ENCODE measurements at places on chromosomes 5 and 9.

GRCh38 chr5:167576897-167577296 is 714.5 kb upstream of the WWC1 start:
- no peaks in the 10 kb centered on the region for H3K36me3 ChIP-seq
- DNase-seq = no peak
- H3K27me3 ChIP-seq = peaks cover 12% of the 10 kb centered on the region
- no peak overlapping the region for H3K27ac ChIP-seq

DNA sequence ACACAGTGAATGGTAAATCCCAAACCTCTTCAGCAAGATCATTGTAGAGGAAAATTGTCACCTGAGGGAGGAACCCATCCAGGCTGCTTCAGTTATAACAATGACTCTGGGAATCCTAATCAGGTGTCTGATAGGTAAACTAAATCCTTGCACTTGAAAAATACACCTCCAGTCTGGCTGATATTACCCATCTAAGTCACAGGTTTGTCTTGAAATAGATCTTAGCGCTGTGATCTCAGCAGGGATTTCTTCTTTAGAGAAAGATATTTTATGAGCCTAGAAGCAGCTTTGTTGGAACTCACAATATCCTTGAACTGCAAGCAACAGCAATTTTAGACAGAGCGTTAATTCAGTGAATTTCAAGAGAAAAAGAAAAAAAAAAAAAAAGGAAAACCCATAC is 149.7 kb downstream of the SGCD start:
- no peaks in the 10 kb centered on the region for H3K36me3 ChIP-seq
- H3K4me3 ChIP-seq = no peak overlapping the region
- peaks cover 8% of the 10 kb centered on the region for H3K27me3 ChIP-seq
- no peak for DNase-seq
- no peaks in the 10 kb centered on the region for H3K4me1 ChIP-seq
- H3K27ac ChIP-seq = no peak overlapping the region

DNA sequence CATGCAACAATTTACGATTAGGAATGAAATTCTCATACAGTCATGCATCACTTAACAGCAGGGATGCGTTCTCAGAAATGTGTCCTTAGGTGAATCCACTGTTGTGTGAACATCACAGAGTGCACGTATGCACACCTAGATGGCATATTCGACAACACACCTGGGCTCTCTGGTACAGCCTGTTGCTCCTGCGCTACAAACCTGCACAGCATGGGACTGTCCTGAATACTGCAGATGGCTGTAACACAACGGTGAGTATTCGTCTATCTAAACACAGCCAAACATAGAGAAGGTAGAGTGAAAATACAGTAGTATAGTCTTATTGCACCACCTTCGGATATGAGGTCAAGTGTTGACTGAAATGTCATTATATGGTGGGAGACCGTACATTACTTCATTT is 44.0 kb upstream of the LCP2 start:
- no peak for DNase-seq
- peaks cover 7% of the 10 kb centered on the region for H3K27me3 ChIP-seq
- H3K36me3 ChIP-seq = no peaks in the 10 kb centered on the region
- no peak overlapping the region for H3K4me3 ChIP-seq
- no peak overlapping the region for H3K27ac ChIP-seq

GRCh38 chr5:65076251-65076869 is 307.6 kb downstream of the CWC27 start:
- peaks cover 19% of the 10 kb centered on the region for H3K4me1 ChIP-seq
- H3K27me3 ChIP-seq = peaks cover 16% of the 10 kb centered on the region
- H3K36me3 ChIP-seq = no peaks in the 10 kb centered on the region
- DNase-seq = peak; percentile 84
- no peak overlapping the region for H3K4me3 ChIP-seq
- no peak overlapping the region for H3K27ac ChIP-seq

- no peaks in the 10 kb centered on the region for H3K4me1 ChIP-seq
- H3K4me3 ChIP-seq = no peak overlapping the region
- no peak for DNase-seq
- no peak overlapping the region for H3K27ac ChIP-seq
These were observed 188.5 kb upstream of the CCNG1 start for GRCh38 chr5:163248871-163249270.

- peak within 1 kb of the TSS; percentile 19 for H3K27ac ChIP-seq
- H3K36me3 ChIP-seq = no peaks in the 10 kb centered on the region
- DNase-seq = peak; percentile 64
- H3K27me3 ChIP-seq = peaks cover 68% of the 10 kb centered on the region
- peak within 1 kb of the TSS; percentile 11 for H3K4me3 ChIP-seq
These were observed at the start of the genes EIF4E1B and SNCB for GRCh38 chr5:176629853-176630680. Gene EIF4E1B (plus strand): TSS chr5:176630675. CDS start chr5:176642788, 12,113 bp downstream. Gene SNCB (minus strand): TSS chr5:176630534. CDS start chr5:176629654, 880 bp downstream.

- no peak for DNase-seq
- H3K27me3 ChIP-seq = peaks cover 24% of the 10 kb centered on the region
- H3K4me3 ChIP-seq = no peak overlapping the region
- H3K27ac ChIP-seq = no peak overlapping the region
These were observed 78.6 kb downstream of the TRIO start for GRCh38 chr5:14221732-14222131.

DNA sequence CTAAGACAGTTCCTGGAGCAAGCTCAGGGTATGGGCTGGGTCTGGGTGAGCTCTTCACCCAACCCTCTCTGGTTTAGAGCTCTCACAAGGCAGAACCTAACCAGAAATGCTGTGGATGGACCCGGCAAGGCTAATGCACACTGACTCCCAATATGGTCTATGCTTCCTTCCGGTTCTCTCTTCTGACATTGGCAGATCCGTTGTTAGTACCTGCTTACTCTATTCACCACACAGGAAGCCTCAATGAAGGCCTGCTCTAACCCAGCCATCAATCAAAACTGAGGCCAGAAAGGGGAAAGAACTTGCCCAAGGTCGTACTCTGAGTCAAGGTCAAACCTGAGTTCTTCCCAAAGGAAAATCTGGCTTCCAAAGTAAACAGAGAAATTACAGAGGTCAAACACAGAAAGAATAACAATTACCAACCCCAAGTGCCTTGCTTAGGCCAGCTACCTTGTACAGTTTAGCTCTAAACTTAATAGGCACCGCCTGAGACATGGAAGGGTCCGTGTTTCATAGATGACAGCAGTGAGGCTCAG is 46.0 kb upstream of the AKNA start:
- peak overlapping the region; percentile 69 for H3K27ac ChIP-seq
- peaks cover 6% of the 10 kb centered on the region for H3K4me1 ChIP-seq
- H3K4me3 ChIP-seq = no peak overlapping the region
- no peaks in the 10 kb centered on the region for H3K36me3 ChIP-seq
- H3K27me3 ChIP-seq = peaks cover 3% of the 10 kb centered on the region

- peaks cover 9% of the 10 kb centered on the region for H3K27me3 ChIP-seq
- H3K27ac ChIP-seq = no peak overlapping the region
- peaks cover 9% of the 10 kb centered on the region for H3K4me1 ChIP-seq
These were observed 32.4 kb upstream of the CDK20 start for GRCh38 chr9:88006511-88007290.

DNA sequence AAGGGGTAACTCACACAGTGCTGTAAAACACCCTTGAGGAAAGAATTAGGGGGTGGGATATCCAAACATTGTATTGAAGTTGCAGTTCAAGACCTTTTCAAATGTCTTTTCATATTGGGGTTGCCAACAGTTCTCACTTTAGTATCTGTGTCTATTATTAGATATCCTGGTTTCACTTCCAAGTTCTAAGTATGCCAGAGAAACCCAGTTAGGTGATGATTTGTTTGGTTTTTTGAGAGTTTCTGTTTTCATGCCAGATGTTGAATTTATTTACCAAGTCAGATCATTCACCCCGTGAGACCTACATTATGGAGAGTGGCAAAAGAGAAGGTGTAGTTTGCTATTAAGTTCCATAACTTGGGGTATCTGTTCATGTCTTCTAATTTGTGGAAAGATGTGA is 64.5 kb downstream of the C9orf152 start:
- H3K4me1 ChIP-seq = peaks cover 53% of the 10 kb centered on the region
- peaks cover 25% of the 10 kb centered on the region for H3K36me3 ChIP-seq
- DNase-seq = no peak
- peak overlapping the region; percentile 37 for H3K4me3 ChIP-seq
- peak overlapping the region; percentile 86 for H3K27ac ChIP-seq

- H3K4me3 ChIP-seq = no peak overlapping the region
- peaks cover 15% of the 10 kb centered on the region for H3K4me1 ChIP-seq
- no peak for DNase-seq
- peaks cover 11% of the 10 kb centered on the region for H3K36me3 ChIP-seq
- no peaks in the 10 kb centered on the region for H3K27me3 ChIP-seq
- H3K27ac ChIP-seq = peak overlapping the region; percentile 40
These were observed 112.5 kb upstream of the EMB start for GRCh38 chr5:50553560-50553984.
